ENCODE measurements at places on chromosomes 4 and X. TPM values are rescaled to one million over a fixed set of nuclear protein-coding genes. Genes with fewer than 3 reads are reported as not detected.

DNA sequence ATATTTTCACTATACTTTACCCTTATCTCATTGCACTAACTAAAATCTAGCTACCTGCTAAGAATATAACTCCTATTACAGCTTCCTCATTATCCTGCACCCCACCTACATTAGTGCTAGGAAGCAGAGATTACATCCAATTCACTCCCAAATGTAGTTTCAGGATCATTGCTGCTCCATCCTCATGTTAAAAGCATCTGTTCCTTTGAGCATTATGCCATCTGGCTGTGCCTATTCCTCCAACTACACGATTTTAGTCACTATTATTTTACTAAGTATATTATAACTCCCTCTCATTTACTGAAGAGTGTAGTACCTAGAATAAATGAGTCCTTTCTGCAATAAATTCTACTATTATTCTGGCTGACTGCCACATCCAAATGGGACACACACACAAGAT is 1586.9 kb downstream of the TECRL start:
- no peak for DNase-seq

The EREG gene
- under 0.01 TPM for total RNA-seq

The DGKK gene
- total RNA-seq, result not detected

The ODAPH gene
- total RNA-seq, result not detected

DNA sequence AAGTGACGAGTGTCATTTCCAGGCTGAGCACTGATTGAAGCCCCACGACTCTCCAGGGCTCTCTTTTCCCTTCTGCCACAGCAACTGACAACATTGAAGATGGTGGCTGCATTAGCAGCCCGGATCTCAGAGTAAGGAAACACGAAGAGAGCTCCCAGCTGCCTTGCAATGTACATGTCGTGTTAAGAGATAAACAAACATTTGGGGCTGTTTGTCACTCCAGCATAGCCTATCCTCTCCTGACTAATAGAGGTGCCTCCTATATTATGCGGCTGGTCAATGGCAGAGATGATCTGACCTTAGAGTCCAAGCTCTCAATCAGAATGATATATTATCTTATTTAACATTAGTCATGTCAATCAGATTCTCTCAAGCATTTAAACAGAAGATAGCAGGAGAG is 38.6 kb downstream of the ATXN3L start:
- DNase-seq, result no peak

GRCh38 chr4:119209077-119209476 is 3.4 kb upstream of the USP53 start:
- DNase-seq, result no peak

The NPY2R gene
- total RNA-seq, result not detected

The P2RY10 gene
- total RNA-seq, result not detected

DNA sequence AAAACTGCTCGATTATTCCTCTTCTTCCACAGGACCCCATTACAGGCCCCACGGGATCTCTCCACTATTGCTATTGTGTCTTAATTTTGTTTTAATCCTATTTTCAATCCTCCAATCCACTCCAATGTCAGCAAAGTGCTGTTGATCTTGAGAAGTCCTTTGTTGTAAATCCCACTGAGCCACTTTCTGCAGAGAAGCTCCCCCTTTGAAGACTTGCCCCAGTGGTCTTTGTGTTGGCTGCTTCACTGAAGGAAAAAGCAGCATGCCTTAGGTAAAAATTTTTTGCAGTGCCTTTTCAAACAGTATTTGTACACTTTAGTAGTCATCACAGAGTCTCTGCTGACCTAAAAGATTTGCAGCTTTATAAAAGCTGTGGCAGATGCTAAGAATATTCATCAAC is 252.0 kb upstream of the SLC7A11 start:
- DNase-seq, result no peak

Measured in dermis microvascular lymphatic vessel endothelial cell (primary cell).